Fibroblast of lung (primary cell): ENCODE measurements at places on chromosomes 2 and 18. TPM values are rescaled to one million over a fixed set of nuclear protein-coding genes. Genes with fewer than 3 reads are reported as not detected.

The LIMS4 gene
- total RNA-seq: 0.26 and 1.8 TPM in 2 replicates

The PSMA8 gene
- total RNA-seq: not detected in 2 replicates

The SERPINB11 gene
- total RNA-seq: not detected in 2 replicates

The UGT1A1 gene
- not detected in 2 replicates for total RNA-seq

The CCBE1 gene
- 60.9 and 122 TPM in 2 replicates for total RNA-seq

The EML6 gene
- total RNA-seq: 0.26 and 1.3 TPM in 2 replicates

The UGT1A10 gene
- total RNA-seq: not detected in 2 replicates

The STON1 gene
- total RNA-seq: 12.1 and 16.7 TPM in 2 replicates

The CD226 gene
- total RNA-seq: 0.33 and 0.51 TPM in 2 replicates

The SLC23A3 gene
- total RNA-seq: 1.8 and 2.5 TPM in 2 replicates

The GKN2 gene
- not detected in 2 replicates for total RNA-seq

The RAX gene
- not detected in 2 replicates for total RNA-seq

The RAB11FIP5 gene
- total RNA-seq: 22.3 and 35.0 TPM in 2 replicates

The CTIF gene
- total RNA-seq: 17.2 and 28.1 TPM in 2 replicates

The FBXO36 gene
- 3.5 and 3.9 TPM in 2 replicates for total RNA-seq

The MRO gene
- total RNA-seq: under 0.01 TPM in 2 replicates

The VAMP5 gene
- 45.5 and 69.5 TPM in 2 replicates for total RNA-seq

The COL6A3 gene
- total RNA-seq: 1,525 and 1,534 TPM in 2 replicates

The CHRNG gene
- not detected in 2 replicates for total RNA-seq

The SERPINB13 gene
- not detected in 2 replicates for total RNA-seq

The MYCN gene
- not detected in 2 replicates for total RNA-seq

The TBR1 gene
- not detected in 2 replicates for total RNA-seq

The BMP10 gene
- total RNA-seq: not detected in 2 replicates

The EGR4 gene
- under 0.01 TPM in 1 of 2 replicates, not detected in the other for total RNA-seq

The HOXD3 gene
- not detected in 2 replicates for total RNA-seq
